Panc1 (cell line): ENCODE measurements at places on chromosomes 5 and 9. TPM values are rescaled to one million over a fixed set of nuclear protein-coding genes. Genes with fewer than 3 reads are reported as not detected.
A peak's percentile ranks its signal among the peaks of the same experiment; 100 is the strongest.

EIF4E1B gene
- total RNA-seq = not detected

MELK gene
- 112 TPM for total RNA-seq

DNA sequence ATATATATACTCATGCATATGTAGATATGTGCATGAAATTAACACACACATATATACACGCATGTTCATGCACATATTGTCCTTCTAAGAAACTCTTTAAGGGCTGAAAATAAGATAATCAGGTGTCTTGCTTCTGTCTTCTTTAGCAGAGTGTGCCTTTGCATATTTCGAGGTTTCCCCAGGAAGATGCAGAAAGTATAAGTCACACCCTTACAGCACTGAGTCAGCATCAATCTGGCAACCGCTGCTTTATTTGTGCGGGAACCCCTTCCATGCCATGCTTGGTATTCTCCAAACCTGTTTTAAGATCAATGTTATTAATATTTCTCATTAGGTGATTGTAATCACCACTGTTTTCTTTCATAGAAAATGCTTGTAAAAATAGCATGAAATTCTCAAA, 557.9 kb downstream of the CAAP1 start:
- DNase-seq = no peak

DNA sequence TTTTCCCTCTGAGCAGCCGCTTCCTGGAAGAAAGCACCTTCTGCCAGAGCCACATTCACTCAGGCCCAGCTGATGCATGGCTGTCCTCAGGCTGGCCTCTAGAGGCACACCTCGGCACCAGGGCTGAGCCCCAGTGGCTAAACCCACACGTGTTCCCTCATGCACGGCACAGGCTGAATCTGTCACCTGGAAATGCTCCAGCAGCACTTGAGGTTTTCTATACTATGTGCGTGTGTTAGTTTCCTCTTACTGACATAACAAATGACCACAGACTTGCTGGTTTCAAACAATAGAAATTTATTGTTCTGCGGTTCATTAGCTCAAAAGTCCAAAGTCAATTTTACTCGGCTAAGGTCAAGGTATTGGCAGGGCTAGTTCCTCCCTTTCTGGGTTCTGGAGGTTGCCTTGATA, 141.4 kb downstream of the LRRC70 start:
- no peak for DNase-seq

GRCh38 chr5:100464418-100464817, 70.8 kb upstream of the FAM174A start:
- DNase-seq = no peak

GRCh38 chr5:170896779-170897178, 35.0 kb downstream of the RANBP17 start:
- DNase-seq = no peak

DNA sequence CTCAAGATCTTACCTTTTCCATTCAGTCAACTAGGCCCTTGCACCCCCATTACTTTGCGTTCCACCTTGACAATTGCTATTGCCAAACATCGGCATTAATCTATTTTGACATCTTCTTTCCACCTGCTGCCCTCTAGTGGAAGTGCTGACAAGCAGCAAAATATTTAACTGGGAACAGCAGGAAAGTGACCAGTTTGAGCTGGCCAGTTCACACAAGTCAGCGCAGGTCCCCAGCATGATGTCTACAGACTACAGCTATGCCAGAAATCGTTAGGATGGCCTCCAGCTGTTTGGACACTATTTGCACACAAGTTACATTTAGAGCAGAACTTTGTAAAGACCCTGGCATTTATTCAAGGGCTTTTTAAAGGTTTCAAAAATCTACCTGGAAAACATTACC, 160.1 kb downstream of the GHR start:
- peak; percentile 35 for DNase-seq

SEMA5A gene
- total RNA-seq = 0.15 TPM

GRCh38 chr9:116674210-116674980, 12.7 kb upstream of the TRIM32 start:
- no peak for DNase-seq

SLC45A2 gene
- not detected for total RNA-seq
